ENCODE measurements at places on chromosomes 3 and 15.

- H3K4me1 ChIP-seq: peaks cover 4% of the 10 kb centered on the region
- no peak overlapping the region for H3K4me3 ChIP-seq
- no peaks in the 10 kb centered on the region for H3K36me3 ChIP-seq
- no peak overlapping the region for H3K27ac ChIP-seq
- DNase-seq: no peak
Measured at GRCh38 chr3:30596152-30596551, 10.2 kb upstream of the TGFBR2 start.

DNA sequence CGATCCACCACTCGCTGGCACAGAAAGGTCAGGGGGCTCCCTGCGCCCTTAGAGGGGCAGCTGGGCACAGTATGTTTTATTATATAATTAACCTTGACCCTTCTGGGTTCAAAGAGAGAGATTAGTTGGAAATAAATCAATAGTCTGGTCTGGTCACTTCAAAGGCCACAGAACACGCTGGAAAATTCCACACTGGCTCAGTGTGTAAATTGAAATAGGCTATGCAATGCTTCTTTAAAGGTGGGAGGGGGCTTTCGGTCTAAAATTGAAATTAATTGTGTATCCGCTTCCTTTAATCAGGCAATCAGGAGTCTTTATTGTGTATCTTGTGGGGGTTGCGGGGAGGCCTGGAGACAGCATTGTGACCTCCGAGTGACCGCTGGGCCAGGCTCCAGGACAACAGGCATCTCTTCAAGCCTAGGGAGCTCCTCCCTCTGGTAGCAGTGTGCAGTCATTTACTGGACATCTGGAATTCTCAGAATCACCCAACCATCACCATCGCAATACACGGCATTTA lies 8.0 kb downstream of the RNU5B-1 start:
- no peaks in the 10 kb centered on the region for H3K36me3 ChIP-seq
- no peak for DNase-seq
- no peaks in the 10 kb centered on the region for H3K27me3 ChIP-seq
- no peak overlapping the region for H3K4me3 ChIP-seq

DNA sequence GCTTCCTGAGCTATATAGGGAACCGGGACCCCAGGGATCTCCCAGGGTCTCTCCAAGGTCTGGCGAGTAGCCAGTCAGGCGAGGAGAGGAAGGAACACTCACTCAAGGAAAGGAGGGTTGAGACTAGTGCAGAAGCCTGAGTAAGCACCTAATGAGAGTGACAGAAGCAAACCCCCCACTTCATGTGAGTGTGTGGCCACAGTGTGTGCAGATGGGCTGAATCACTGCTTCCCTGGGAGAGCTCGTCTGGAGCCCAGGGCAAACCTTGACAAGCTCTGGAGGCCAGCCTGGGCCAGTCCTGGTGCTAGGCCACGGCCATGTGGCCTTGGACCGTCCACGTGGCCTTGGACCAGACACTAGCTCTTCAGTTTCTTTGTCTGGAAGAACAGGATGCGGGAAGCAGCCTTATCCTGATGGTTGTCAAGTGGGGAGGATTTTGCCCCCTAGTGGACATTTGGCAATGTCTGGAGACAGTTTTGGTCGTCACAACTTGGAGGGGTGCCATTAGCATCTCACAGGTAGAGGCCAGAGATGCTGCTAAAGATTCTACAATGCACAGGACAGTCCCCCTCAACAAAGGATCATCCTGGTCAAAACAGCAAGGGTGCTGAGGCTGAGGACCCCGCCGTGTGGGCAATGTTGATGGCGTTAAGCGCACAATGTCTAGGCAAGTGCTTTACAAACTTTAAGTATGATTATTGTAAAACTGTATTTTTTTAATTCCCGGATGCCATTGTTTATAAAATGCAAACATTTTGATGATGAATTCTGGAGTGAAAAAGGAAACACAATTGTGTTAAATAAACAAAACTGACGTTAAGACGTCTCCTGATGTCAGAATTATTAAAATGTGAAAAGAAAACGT lies 34.8 kb upstream of the CTSH start:
- no peak overlapping the region for H3K4me3 ChIP-seq
- H3K27ac ChIP-seq: no peak overlapping the region
- DNase-seq: no peak
- H3K27me3 ChIP-seq: no peaks in the 10 kb centered on the region
- H3K4me1 ChIP-seq: peaks cover 13% of the 10 kb centered on the region

DNA sequence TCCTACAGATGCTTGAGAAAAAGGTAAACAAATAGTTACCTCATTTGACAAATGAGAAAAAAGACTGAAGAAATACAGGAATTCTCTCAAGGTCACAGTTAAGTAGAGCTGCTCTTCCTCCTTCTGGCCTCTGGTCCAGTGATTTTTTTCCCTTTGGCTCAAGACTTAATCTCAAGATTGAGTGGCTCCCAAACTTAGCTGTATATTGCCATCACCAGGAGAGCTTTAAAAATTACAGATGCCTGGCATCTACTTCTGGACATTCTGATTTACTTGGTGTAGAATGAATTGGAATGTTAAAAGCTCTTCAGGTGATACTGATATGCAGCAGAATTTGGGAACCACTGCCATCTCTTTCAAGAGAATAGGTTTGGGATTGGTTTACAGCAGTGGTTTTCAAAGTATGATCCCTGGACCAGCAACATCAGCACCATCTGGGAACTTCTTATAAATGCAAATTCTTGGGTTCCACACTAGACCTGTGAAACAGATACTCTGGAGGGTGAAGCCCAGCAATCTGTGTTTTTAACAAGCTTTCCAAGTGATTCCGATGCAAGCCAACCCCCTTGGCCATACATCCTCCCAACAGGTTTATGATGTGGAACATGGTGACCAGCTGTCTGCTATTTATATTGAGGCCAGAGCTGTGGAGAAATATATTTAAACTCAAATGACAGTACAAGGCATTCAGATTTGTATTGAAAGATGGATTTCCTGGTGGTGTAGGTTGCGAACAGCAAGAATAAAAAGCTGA lies 333.0 kb upstream of the RARB start:
- no peaks in the 10 kb centered on the region for H3K27me3 ChIP-seq
- H3K27ac ChIP-seq: no peak overlapping the region
- DNase-seq: no peak
- no peaks in the 10 kb centered on the region for H3K36me3 ChIP-seq
- no peak overlapping the region for H3K4me3 ChIP-seq

- no peak overlapping the region for H3K27ac ChIP-seq
- no peaks in the 10 kb centered on the region for H3K27me3 ChIP-seq
- DNase-seq: no peak
- H3K4me1 ChIP-seq: no peaks in the 10 kb centered on the region
- H3K4me3 ChIP-seq: no peak overlapping the region
Measured at GRCh38 chr3:52606373-52607085, 70.1 kb downstream of the UQCC5 start.

DNA sequence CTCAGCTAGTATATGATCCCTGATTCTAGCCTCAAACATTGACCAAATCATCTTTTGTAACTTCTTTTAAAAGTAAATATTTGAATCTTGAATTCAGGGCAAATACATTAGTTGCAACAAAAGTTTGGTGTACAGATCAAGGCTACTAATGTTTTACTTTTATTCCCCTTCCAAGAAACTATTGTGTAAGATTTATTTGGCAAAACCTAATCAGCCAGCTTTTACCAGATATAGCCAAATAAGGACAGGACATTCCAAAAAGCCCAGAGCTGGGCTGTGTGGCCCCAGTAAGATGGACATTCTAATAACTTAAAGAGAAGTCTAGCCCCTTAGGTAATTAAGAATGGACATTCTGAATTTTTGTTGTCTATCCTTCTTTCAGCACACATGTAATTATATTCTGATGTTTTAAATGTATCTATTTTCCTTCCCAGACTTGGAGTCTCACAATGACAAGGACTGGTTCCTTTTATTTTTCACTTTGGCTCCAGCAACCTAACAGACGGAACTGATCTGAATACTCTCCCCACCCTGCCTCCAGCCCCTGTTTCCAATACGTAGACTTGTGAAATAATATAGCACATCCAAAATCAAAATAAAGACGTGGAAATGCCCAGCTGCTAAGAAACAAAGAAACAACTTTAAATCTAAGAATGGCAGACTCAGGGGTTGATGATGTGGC lies 48.1 kb downstream of the STARD5 start:
- H3K27me3 ChIP-seq: no peaks in the 10 kb centered on the region
- no peaks in the 10 kb centered on the region for H3K36me3 ChIP-seq
- H3K4me1 ChIP-seq: peaks cover 26% of the 10 kb centered on the region
- DNase-seq: no peak
- no peak overlapping the region for H3K4me3 ChIP-seq
- H3K27ac ChIP-seq: no peak overlapping the region

GRCh38 chr3:145251311-145251710 lies 909.7 kb downstream of the PLOD2 start:
- H3K27ac ChIP-seq: no peak overlapping the region
- H3K4me1 ChIP-seq: no peaks in the 10 kb centered on the region
- DNase-seq: no peak
